Suprapubic skin (tissue), 4 donors: ENCODE measurements at places on chromosomes 16 and 17. TPM values are rescaled to one million over a fixed set of nuclear protein-coding genes. Genes with fewer than 3 reads are reported as not detected.

The PRR35 gene
- not detected for total RNA-seq

The TBC1D3B gene
- 8.1 TPM for total RNA-seq

The TPSAB1 gene
- total RNA-seq: 6.0 TPM

The CFAP97D1 gene
- total RNA-seq: not detected
